ENCODE measurements at places on chromosomes 3 and 15.

DNA sequence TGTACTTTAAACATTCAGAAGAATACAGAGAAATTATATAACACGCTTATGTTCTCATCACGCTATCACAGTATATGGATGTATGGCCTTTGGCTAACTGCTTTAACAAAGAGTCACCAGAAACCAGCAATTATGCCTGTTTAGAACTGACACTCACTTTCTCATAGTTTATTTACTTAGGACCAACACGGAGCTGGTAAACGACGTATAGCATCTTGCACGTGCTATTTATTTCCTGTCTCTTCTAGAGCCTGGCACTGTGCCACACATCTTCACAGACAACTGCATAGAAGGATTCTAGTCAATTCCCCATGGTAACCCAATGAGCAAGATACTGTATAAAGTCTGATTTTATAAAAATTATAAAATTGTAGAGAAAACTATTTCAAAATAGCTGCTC lies 43.6 kb downstream of the TBC1D2B start:
- no peak for DNase-seq

GRCh38 chr3:15612001-15612400 lies 10.5 kb downstream of the BTD start:
- DNase-seq, result no peak

DNA sequence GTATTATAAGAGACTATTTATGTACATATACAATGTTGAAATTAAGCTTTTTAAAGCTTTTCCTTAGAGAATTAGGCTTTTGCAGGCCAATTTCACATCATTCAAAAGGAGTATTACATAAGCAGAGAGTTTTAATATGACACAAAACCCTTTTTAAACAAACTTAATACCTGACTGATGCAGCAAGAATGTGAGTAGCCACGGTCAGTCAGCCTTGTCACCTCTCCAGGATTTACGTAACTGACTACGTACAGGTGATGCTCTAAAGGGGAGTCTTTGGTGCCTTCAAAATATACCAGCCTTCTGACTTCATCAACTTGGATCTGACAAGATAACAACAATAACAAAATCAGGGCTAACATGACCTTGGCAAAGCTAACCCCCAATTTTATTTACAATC lies 44.2 kb upstream of the IGDCC4 start:
- no peak for DNase-seq

GRCh38 chr3:46482632-46483350 lies 15.0 kb upstream of the RTP3 start:
- DNase-seq, result no peak

GRCh38 chr3:151599103-151599672 lies 134.5 kb upstream of the AADACL2 start:
- DNase-seq, result no peak

- DNase-seq, result no peak
Observed at GRCh38 chr3:46154311-46154710, 53.8 kb downstream of the CCR1 start.

DNA sequence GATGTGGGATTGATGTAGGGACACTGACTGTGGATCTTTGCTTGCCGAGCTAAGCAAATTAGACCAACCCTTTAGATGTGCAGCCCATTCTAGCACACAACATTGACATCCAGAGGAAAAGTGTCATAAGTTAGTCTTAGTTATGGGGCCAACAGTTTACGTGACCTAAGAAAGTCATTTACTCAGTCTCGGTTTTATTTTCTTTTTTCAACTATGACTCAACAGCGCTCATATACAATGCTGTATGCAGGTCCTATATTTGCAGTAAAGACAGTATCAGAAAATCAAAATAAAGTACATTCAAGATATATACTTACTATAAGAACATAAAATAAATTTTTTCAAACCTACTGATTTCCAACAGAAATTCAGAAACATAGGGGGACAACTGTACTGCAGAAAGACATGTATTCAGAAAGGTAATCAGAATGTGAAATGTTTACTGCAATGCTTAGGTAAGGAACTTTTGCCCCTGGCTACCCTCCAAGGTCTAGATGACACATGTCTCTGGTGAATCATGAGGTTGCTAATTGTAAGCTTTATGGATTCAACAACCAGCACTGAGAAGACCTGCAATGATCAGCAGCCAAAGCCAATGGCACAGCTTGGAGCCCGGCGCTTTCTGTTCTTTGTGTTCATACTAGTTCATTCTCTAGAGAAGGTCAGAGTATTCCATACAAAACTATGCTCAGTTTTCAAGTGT lies 317.5 kb upstream of the CNTN6 start:
- DNase-seq, result no peak

Measured in SW 1271 (cell line).